Astrocyte of the spinal cord (primary cell): ENCODE measurements at places on chromosomes 1 and 21.

DNA sequence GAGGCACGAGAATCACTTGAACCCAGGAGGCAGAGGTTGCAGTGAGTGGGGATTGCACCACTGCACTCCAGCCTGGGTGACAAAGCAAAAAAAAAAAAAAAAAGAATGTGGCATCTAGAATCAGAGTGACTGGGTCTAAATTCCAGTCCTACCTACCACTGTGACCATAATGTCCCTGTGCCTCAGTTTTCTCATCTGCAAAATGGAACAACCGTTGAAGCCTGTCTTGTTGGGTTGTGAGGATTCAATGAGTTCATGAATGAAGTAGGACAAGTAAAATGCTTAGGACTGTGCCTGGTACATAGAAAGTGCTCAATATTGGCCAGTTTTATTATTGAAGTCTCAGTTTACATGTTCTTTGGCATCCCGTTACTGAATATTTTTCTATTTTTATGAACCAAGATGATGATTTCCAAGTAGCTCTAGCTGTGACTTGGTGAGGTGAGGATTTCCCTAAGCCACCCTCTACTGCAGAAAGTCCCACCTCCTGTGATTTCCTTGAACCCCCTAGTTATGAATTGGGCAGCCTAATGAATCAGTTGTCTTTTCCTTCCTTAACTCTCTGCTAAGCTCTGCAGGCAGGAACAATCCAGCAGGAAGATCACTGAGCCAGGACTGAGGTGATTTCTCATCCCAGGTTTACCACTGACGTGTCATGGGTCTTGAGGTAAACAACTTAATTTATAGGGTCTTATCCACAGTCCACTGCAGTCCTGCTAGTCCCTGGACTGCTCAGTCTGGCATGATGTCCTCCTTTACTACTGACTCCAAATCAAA, 18.9 kb upstream of the MEAF6 start:
- no peak for DNase-seq

- no peak for DNase-seq
Observed at GRCh38 chr1:69175053-69175452, 392.7 kb upstream of the LRRC7 start.

- DNase-seq: peak; percentile 67
Observed at GRCh38 chr1:15141935-15142539, 11.5 kb upstream of the TMEM51 start.

DNA sequence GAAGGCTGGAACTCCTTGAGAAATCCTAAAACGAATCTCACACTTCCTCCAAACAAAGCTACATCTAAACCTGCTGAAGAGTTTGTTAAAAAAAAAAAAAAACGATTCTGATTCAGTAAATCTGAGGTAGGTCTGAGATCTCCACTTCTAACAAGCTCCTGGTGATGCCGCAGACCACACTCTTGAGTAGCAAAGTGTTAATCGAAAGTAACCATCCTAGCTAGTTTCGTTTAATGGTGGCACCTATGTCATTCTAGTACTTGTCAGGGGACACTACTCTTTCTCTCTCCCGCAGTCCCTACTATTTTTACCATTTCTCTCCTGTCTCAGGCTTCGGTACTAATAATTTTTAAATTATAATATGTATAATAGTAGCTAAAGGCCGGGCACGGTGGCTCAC, 2.1 kb downstream of the CLCC1 start:
- DNase-seq: no peak

DNA sequence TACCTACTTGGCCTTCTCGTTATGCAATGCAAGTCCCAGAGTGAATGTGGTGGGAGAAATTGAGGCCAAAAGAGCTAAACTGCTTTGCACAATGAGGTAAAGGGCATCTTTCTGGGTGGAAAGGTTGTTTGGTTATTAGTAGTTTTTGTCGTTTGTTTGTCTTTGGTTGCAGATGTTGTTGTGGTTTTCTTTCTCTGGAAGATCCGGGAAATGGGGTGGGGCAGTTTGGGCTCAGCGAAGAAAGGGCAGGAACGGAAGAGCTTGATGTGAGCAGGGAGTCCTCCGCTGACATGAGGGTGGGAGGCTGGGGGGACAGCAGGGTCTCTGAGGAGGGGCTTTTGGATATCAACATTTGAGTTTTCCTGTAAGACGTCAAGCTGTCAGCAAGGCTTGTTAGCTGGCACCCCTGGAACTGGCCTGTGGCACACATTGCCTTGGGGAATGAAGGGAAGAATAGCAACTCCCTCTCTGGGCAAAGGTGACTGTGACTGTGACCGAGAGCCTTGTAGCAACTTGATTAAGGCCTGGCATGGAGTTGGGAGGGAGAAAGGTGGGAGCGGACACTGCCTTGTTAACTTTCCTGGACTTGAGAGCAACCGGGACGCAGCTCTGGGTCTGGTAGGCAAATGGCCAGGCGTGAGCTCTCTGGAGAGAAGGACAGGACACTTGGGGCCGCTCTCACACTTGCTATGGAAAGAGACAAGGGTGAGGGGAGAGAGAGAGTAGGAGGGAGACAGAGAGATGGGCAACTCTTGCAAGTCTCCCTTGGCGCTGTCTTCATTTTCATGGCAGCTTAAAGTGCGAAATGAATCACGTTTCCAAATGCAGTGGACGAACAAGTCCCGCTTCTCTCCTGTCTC, 15.4 kb upstream of the OPRD1 start:
- no peak for DNase-seq

GRCh38 chr1:1225913-1226312, 5.9 kb downstream of the SDF4 start:
- no peak for DNase-seq

DNA sequence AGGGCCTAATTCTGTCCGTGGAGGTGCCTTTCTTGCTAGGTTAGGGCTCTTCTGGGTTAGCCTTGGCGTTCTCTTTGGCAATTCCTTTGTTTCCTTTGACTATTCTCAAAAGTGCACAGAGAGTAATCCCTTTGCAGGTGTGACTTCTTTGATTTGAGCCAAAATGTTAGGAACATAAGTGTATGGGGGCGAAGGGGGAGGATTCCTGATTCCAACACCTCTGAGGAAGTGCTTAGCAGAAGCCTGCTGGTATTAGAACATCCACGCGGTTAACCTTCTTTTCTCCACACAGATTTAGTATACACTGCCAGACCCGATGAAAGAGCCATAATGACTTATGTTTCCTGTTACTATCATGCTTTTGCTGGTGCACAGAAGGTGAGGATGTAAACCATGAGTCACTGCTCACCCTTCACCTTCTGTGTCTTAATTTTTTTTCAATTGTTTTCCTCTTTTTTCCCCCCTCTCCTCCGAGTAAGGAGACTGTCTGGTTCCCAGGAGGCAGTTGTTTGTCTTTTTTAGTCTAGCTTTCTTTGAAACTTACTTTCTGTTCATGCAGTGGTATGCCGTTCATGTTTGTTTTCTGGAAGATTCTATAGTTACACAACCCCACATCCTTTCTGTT, 48.0 kb downstream of the ACTN2 start:
- peak; percentile 11 for DNase-seq

- DNase-seq: no peak
Observed at GRCh38 chr1:110440877-110441276, 10.1 kb upstream of the PROK1 start.

GRCh38 chr21:35408401-35408800, 359.3 kb upstream of the RUNX1 start:
- DNase-seq: no peak

DNA sequence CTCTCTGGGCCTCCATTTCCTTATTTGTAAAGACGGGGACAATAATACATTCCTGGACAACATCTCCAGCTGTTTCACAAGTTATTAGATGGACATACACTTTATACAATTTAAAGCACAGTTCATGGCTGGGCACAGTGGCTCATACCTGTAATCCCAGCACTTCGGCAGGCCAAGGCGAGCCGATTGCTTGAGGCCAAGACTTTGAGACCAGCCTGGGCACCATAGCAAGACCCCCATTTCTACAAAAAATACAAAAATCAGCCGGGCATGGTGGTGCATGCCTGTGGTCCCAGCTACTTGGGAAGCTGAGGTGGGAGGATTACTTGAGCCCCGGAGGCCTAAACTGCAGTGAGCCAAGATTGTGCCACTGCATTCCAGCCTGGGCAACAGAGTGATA, 34.1 kb downstream of the IGSF21 start:
- DNase-seq: no peak

GRCh38 chr1:213061263-213061662, 10.2 kb downstream of the RPS6KC1 start:
- no peak for DNase-seq

DNA sequence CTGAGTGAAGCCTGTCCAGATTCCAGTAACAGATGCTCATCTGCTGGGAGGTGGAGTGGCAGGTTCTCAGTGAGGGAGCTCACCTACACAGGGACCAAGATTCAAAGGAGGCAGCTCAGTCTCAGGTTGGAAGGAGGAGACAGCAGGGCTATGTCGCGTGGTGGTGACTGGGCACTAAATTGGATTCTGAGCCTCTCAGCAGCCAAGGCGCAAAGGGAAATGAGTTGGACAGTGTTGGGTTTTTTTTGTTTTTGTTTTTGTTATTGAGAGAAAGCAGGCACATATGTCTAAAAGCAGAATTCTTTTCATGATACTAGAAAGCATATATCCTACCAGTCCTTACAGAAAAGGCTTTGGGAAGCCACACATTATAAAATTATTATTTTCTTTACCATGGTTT, 26.2 kb downstream of the UMODL1 start:
- no peak for DNase-seq

- DNase-seq: no peak
Observed at GRCh38 chr1:149879556-149879955, 19.8 kb upstream of the BOLA1 start.

DNA sequence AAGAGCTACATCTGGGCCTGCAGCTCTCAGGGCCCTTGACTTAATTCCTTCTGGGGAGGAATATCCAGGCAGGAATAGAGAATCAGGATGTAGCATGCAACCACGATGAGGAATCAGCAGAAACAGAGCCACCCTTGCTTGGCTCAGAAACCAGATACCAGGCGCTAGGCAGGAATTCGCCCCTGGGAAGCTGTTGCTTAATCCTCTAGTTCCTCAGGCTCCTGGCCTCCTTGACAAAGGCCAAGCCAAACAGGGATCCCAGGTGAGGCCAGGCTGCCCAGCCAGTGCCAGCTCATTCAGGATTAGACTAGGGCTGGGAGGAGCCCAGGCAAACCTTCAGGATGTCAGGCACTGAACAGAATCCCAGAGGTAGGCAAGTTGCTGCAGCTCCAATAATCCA, 48.2 kb upstream of the IRF2BP2 start:
- peak; percentile 34 for DNase-seq

DNA sequence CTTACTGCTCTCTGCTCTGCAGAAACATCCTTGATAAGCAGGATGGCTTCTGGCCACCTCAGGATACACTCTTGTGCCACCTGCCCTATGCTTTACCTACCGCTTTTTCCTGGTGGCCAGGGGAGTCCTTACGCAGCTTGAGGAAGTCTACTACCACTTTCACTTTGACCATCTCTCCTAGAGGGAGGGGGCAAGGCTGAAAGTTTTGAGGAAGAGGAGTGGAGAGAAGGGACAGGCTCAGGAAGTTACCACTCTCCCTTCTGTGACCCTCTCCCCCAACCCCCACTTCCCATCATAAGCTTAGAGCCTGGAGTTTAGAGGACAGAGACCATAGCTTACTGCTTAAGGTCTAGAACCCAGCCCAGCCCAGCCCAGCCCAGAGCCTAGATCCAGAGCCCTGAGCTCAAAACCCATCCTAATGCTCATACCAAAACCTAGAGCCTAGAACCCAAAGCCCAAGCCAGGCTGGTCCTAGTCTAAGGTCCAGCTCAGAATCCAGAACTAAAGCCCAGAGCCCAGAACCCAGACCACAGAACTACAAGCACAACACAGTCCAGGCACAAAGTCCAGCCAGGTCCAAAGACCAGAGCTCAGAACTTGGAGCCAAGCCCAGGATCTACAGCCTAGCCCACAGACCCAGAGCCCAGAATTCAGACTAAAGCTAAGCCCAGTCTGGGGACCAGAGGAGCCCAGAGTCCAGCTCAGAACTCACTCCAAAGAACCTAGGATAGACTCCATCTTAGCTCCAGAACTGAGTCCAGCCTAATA, 18.0 kb upstream of the MFSD2A start:
- no peak for DNase-seq

- no peak for DNase-seq
Observed at GRCh38 chr1:45103534-45103933, 91.5 kb downstream of the UROD start.

DNA sequence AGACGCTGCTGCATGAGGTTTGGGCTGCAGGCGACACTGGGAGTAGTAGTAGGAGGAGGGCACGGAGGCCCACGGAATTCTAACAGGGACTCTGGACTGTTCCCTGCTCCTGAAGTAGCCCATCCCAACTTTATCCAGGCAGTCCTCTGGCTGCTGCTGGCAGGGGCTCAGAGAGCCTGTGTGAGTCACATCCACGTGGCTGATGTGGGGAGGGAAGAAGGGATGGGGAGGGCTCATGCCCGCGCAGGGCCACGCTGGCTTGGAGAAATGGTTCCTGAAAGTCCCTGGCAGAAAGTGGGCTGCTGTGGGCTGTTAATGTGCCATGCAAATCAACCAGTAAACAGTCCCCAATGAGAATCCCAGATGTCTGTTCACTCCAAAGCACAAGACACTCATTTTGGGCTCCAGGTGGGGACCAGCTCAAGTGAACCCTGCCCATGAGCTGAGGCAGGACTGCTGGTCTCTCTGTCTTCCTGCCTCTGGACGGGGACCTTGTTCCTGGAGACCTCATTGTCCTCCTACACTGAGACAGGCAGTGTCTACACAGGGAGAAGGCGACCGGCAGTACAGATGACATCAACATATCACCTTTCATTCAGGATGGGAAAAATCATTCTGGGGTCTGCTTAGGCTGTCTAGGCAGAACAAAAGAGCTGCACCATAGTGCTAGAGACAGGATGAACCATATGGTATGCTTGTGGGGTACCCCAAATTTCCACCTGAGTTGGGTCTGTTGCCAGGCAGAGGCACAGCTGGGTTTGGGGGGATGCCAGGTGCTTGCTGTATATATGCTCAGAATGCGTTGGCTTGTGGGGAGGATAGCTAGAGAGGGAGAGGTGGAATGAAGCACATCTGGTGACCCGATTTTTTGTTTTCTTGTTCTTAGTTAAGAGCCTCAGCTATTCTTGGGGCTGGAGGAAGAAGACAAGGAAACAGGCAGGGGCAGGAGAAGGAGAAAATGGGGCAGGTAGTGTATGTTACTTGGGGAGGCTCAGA, 57.9 kb upstream of the FMOD start:
- peak; percentile 67 for DNase-seq

DNA sequence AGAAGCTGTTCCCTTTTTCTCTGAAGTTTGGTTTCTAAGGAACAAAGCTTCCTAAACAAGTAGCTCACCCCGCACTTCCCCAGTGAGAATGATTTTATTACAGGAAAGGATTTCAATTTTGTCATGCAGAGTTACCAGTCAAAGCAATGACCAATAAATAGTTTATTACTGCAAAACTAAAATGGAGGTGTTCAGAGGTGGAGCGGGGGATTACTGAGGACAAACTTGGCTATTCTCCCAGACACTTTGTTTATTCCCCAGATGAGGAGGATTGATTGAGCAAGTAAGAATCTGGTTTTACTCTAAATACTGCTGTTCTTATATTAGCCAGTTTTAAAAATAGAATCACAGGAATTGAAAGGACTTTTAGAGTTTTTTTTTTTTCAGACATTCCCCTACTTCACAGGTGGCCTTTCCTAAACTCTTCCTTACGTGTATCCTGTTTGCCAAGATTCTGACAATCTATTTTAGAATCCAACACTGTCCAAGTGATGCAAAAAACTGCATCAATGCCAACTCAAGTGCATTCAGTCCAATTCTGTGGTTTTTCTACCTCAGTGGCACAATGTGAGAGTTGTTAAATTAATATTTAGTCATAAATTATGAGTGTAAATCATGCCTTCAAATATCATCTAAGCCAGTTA, 136.1 kb downstream of the TNFSF18 start:
- DNase-seq: peak; percentile 59

GRCh38 chr1:52365071-52365745, 797 bp downstream of the CC2D1B start:
- DNase-seq: peak; percentile 73
